Right kidney (tissue), 9 donors: ENCODE measurements at places on chromosomes 13 and 19.

GRCh38 chr13:55652657-55653056, 1488.1 kb upstream of the PRR20A start:
- no peak for DNase-seq

DNA sequence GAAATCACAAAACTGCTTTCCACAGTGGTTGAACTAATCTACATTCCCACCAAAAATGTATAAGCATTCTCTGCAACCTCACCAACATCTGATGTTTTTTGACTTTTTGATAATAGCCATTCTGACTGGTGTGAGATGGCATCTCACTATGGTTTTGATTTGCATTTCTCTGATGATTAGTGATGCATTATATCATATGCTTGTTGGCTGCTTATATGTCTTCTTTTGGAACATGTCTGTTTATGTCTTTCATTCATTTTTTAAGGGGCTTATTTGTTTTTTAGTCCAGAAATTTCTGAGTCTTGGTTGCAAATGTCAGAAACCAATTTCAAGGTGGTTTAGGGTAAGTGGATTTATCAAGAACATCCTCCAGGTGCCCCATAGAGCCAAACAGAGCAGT, 484.8 kb upstream of the TSHZ3 start:
- no peak for DNase-seq

DNA sequence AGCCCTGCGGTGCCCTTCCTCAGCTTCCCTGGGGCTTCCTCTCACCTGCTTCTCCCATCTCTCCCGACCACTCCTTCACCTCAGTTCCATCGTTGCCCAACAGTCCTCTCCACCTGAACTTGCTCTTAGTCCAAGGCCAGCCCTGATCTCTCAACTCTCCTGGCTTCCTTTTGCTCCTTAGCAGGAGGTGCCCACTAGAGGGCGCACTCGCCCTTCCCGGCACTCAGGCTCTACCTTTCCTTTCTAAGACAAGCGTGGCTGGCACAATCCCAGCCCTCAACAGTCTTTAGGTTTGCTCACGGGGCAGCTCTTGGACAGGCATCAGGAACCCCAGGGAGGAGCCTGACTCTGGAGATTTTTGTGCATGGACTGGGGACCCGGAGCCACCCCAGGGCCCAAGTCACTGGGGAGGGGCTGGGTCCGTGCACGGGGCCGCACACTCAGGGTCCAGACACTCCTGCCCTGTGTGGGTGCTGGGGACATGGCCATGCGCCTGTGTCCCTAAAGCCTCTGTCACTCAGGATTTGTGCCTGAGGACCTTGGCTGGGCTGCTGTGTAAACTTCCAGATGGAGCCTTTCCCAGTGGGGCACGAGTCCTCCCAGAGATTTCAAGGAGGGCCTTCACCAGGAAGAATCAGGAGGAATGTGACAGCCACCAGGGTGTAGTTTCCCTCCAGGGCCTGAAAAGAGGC, 12.1 kb upstream of the CEACAM8 start:
- peak; percentile 11 for DNase-seq

GRCh38 chr13:28582892-28583240, 76.1 kb upstream of the POMP start:
- no peak for DNase-seq

DNA sequence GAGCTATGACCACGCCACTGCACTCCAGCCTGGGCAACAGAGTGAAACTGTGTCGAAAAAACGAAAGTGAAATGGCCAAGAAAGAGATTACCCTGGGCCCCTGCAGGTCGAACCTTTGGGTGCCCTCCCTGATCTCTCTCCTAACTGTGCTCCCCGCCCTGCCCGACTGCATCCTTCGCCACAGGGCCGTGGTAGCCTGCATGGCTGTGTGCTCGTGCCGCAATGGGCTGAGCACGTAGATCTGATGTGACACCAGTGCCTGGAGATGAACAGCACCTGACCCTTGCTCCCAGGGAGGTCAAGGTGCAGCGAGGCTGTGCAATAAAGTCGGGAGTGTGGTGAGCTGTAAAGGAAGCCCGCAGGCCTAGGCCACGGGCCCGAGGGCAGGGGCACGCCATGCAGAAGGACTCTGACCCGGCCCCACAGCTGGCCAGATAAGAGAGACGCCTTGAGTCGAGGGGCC, 60.2 kb downstream of the PEX11G start:
- no peak for DNase-seq

DNA sequence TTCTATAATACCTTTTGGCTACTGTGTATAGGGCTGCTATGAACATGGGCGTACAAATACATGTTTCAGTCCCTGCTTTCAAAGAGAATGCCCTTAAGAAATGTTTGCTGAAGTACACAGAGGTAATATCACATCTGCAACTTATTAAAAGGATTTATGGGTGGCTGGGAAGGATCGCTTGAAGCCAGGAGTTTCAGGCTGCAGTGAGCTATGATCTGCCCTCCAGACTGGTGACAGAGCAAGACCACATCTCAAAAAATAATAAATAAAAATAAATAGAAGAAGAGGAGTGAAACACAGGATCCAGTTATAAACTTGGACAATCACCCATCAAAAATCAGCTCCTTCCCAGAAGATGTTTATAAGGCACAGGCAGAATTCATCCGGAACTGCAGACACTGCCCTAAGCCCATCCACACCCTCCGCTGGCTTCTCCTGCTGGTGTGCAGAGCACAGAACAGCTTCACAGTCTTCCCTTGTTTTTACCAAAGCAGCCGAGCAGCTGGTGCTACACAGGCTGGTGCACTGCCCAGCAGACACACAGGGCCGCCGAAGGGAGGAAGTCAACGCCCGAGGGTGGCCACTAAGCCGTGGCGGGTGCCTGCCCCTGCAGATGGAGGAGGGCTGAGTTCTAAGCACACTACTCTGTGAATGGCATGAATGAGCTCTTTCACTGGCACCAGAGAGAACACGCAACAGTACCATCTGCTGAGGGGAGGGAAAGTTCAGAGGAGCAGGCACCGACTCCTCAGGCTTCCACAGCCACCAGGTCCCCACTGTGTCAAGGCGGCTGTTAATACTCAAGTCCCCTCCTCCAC, 44.0 kb downstream of the BRD4 start:
- DNase-seq = peak; percentile 32

DNA sequence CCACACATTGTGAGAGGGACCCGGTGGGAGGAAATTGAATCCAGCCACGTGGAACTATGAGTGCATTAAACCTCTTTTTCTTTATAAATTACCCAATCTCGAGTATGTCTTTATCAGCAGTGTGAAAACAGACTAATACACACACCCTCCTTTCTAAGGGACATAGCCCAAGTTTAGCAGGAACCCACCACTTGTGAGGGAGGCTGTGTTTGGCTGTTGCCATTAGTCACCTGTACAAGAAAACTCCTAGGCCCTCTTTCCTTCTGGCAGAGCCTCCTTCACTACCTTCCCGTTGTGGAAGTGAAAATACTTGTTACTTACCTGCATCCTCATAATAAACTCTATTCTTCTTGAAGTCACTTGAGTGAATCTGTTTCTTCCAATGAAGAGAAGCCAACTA, 76.3 kb upstream of the FARP1 start:
- no peak for DNase-seq

GRCh38 chr19:52734331-52734892, 432 bp downstream of the ZNF611 start:
- DNase-seq = no peak

GRCh38 chr13:32430018-32430747, 2.3 kb upstream of the N4BP2L1 start:
- no peak for DNase-seq

DNA sequence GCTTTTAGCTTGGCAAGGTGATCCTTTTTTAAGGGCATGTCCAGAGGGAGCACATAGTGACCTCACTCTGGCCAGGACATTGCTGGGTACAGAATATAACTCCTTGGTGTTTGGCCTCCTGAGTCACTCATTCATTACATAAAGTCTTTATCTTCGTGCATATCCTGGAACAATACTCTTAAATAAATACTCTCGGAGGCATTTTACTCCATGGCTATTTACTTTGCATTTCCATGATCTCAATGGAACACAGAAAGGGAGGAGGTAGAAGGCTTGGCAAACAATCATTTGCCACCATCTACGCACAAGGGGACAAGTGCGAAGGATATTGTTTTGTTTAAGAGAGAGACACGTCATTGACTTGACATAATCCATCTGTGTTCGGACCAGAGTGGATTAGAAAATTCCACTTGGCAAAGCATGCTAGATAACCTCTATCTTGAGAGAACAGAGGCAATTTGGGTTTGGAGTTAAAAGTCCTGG, 210.0 kb downstream of the IRS2 start:
- no peak for DNase-seq

- DNase-seq = no peak
Observed at GRCh38 chr13:75762076-75762937, 126.2 kb downstream of the LMO7 start.

DNA sequence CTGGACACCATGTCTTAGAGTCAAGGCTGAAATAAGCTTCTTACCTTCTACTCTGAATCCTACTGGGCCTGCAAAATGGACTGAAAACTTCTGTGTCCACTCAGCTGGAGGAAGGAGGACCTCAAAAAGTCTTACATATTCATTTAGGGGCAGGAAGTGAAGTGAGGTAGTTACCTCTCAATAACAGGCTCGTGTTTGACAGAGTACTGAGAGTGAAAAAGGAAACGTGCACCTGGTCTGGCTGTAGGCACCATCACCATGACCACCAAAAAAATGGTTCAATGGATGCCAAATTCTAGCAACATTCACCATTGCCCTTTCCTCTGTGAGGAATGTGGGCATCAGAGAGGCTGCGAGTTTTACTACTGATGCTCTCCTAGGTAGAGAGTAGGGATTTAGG, 176.2 kb downstream of the RFC3 start:
- DNase-seq = no peak

GRCh38 chr13:98495627-98496478, 81.1 kb downstream of the STK24 start:
- no peak for DNase-seq

- no peak for DNase-seq
Observed at GRCh38 chr19:34337739-34338138, 27.3 kb upstream of the GPI start.

DNA sequence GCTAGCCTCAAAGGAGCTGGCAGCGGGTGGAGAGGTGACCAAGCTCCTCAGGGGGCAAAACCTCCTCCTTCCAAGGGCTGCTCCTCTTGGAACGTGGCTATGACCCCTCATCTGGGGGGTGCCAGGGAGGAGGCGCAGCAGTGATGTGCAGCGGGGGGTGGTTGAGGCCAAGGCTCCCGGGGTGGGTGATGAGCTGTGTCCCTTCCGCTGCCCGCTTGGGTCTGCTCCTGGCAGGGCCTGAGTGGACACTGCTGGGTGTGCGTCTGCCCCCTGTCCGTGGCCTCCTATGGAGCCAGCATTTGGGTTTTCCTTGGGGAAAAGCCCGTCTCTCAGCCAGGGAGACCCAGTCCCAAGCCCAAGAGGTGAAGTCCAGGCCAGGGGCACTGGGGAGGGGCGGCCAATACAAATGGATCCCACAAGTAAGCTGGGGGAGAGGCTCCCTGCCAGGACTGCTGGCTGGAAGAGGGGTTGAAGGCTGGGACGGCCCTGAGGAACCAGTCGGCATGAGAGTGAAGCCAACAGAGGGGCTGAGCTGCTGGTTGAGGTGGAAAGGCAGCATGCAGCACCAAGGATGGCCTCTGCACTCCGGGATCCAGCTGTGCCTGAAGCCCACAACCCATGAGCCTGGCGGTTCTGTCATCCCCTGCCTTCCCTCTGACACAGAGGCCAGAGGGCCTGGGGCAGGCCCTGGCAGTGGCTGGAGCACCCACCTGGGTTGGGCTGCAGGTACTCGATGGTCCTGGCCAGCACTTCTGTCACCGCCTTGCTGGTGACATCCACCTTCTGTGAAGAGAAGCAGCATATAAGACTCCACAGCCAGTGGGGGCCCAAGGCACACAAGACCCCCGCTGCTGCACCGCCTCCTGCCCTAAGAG, 22.7 kb downstream of the MPND start:
- no peak for DNase-seq

- no peak for DNase-seq
Observed at GRCh38 chr19:45280471-45280961, 29.4 kb downstream of the MARK4 start.

GRCh38 chr19:47615714-47616113, 6.8 kb downstream of the BICRA start:
- no peak for DNase-seq

DNA sequence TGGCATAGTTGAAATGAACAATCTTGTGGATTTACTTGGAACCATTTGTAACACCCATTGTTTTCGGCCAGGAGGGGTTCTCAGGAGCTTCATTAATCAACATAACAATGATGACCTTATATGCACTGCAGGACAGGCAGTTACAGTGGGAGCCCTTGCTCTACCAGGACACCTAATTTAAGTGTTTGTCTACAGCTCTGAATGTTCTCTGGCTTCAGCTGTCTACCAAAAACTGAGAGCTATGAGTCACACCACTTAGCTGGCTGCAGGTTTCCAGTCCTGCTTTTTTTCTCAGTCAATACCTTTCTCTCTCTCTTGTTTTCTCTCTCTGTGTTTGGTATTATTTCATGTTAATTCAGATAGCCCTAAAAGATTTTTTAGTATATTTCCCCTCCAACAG, 105.4 kb upstream of the MBNL2 start:
- DNase-seq = no peak

DNA sequence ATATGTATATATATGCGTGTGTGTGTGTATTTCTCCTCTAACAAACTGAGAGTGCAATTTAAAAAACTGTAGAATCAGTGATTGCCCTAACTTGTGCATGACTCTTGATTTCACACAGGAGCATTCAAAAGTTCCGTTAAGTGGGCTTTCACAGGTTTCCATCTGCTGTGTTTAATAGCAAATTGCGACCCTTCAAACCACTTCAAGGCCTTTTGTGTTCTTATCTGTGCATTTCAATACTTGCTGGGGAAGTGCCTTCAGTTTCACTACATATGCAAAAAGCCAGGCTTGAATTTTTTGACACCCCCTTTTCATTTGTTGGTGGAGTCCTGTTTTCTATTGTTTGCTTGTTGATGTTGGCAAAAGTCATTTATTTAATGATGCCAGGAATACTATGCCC, 158.0 kb downstream of the TM9SF2 start:
- DNase-seq = no peak

GRCh38 chr13:48485432-48485831, 47.4 kb downstream of the RCBTB2 start:
- no peak for DNase-seq

DNA sequence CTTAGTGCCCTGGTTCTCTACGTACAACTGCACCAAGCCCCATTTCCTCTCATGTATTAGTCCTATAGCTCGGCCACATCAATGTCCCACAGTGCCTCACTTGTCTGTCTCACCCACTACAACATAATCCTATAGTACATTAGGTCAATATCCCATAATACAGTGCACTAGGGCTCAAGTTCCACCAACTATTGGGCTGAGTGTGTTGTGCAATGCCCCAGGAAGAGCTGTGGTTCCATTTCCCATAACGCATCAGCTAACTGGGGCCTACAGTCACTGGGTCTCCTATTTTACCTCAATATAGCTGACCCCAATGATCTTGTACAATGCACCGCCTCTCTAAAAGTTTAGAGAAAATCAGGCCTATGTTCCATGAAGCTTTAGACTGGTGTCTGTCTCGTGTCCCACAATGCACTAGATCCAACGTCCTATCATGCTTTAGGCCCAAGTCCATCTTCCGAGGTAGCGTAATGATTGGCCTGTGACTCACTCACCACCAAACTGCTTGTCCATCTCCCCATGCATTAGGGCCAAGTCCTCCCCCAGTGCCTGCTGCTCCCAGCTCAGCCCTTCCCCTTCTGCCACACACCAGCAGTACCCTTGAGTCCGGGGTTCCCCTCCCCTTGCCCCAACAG, 21.8 kb downstream of the TSKS start:
- no peak for DNase-seq
